ENCODE measurements at places on chromosomes 1 and 21.

- DNase-seq = no peak
Measured at GRCh38 chr1:156475568-156476500, 24.7 kb downstream of the MEF2D start.

GRCh38 chr21:33101300-33101911 is 31.5 kb downstream of the OLIG1 start:
- DNase-seq = peak; percentile 57

GRCh38 chr21:19468991-19469715 is 1065.6 kb upstream of the TMPRSS15 start:
- DNase-seq = no peak

DNA sequence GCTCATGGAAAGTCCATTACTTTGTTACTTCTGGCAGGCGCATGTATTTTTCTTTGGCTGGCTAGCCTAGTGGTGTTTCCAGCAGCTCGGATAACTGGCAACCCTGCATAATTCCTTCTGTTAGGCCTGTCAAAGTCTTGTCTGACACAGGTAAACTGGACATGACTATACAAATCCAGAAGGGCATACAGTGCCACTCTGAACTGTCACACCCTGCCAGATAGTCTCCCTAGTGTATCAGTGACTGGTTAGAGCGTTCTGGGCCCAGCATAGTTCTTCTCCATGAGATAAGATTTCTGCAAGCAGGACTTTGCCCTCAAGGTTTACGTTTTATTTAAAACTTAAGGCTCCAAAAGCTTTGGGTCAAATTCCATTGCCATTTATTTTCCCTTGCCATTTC is 177.7 kb upstream of the GORAB start:
- DNase-seq = no peak

GRCh38 chr1:200342511-200343311 is 67.1 kb downstream of the ZNF281 start:
- DNase-seq = no peak

- no peak for DNase-seq
Measured at GRCh38 chr1:198623752-198624647, 14.8 kb upstream of the PTPRC start.

- peak; percentile 64 for DNase-seq
Measured at GRCh38 chr1:29120947-29121485, 2.7 kb downstream of the TMEM200B start.

DNA sequence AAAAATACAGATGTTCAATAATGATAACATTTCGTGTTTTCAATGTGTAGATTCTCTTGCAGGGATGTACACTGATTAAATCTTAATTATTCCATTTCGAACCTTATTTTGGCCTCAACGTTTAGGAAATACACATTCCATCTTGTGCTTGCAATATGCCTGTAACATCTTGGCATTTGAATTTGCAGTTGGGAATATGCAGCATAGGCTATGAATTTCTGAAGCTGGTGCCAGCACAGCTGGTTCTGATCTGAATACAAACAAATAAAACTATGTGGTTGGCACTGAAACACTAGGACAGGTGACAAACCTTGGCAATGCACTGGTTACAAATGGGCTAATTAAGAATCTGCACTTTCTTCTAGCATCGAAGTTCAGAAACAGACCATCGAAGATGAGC is 108.4 kb downstream of the ERG start:
- DNase-seq = no peak

DNA sequence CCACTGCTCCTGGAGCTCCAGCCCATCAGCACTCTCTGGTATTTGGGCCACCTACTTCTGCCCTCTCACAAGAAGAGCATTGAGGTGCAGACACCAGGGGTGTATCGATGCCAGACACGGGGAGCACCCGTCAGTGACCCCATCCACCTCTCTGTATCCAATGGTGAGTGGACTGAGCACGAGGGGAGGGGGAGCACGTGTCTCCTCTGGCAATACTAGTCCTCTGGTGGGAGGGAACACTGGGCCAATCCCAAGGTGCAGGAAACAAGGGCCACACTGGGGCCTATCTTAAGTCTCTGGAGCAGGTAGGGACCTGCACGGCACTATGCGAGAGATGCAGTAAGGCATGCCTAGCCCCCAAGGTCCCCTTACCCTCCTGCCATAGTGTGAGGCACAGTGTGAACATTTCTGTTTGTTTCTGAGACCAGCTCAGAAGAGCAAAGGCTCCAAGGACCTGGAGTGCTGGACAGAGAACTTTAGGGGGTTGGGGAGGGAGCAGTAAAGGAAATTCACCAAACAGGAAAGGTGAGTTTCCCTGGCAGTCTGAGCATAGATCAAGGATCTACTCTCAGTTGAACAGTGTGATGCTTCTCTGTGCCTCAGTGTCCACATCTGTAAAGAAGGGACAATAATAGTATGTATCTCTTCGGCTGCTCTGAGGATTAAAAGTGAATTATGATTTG is 2.3 kb downstream of the FCRLB start:
- no peak for DNase-seq

GRCh38 chr1:118333601-118334210 is 148.7 kb upstream of the SPAG17 start:
- DNase-seq = no peak

GRCh38 chr21:34105947-34106541 is 32.7 kb downstream of the MRPS6 start:
- no peak for DNase-seq

GRCh38 chr21:21915816-21916215 is 917.6 kb downstream of the NCAM2 start:
- DNase-seq = no peak

DNA sequence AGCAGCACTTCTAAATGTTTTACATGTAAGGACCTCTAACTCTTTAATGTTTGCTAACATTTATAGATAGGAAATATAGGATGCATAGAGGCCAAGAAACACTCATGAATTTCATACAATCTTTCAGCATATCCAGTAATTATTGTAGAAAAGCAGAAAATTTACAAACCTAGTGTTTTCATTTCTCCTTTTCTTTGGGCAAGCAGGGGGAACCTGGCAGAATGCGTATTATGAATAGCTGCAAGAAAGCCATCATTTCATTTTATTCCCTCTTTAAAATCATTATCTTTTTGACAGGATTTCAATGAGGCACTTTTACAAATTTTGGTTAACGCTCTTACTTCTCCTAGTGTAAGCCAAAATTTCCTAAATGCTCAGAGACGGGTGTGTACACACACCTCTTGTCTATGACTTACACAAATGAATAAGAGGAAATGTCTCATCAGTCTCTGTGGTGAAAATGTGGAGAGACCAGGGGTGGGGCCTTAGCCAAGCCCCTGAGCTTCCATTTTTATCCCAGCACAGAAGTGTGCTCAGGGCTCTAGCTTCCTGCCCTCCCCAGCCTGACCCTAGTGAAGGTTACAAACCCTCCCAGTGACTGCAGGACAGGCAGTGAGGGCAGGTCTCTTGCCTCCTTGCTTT is 91.6 kb downstream of the LRRC8C start:
- DNase-seq = peak; percentile 10

DNA sequence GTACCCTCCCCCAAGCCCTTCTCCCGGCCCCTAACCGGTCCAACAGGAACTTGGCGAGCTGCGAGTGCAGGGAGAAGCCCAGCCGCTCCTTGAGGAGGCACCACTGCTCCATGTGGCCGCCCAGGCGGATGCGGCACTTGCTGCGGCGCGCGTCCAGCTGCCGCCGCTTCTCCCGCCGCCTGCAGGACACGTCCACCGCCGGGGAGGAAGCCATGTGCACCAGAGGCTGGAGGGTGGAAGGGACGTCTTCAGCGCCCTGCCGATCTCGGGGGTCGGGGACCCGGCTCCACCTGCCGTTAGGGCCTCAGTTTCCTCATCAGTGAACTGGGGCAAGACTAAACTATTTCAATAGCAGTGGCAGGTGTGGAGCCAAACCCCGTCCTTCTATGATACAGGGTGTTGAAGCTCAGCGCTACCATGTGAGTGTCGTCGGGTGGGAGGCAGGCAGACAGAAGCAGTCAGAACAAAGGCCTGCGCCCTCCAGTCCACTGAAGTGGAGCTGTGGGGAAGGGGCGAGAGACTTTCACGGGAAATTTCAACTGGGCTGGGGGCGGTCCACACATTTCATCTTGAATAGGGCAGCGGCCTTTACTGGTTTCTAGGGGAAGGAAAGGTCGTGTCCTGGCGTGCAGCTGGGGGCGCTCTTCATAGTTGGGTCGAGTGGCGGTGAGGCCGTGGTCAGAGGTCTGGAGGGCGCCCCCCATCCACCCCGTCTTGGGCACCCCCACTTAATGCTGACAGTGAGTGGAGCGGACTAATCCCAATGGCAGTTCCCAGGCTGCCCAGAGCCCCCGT is 592 bp downstream of the ZNF692 start:
- peak; percentile 21 for DNase-seq

DNA sequence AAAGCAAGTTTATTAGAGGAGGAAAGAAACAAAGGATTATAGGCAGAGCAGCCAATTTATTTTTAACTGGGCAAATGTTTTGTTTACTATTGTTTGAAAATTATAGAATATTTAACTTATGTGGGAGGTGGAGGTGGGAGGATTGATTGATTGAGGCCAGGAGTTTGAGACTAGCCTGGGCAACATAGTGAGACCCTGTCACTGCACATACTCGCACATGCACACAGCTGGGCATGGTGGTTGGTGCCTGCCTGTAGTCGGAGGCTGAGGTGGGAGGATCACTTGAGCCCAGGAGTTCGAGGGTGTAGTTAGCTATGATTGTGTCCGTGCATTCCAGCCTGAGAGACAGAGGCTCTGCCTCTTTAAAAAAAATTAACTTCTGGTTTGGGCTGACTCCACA is 6.7 kb downstream of the MAN1A2 start:
- no peak for DNase-seq

DNA sequence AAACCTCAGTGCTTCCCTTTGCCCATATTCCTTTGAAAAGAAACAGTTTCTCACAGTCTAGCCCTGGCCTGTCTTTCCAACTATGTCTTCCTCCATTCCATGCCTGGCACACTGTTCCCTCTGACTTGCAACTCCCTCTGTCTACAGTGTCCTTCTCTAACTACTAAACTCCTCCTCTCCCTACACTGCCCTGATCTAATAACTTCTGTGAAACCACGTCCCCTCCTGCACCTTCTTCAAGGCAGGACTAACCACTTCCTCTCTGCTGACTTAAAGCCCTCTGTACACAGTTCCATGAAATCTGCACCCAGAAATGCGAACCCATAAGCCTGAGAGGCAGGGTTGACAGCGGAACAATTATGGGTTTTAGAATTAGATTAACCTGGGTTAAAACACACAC is 62.2 kb upstream of the ATP1B1 start:
- DNase-seq = peak; percentile 31

DNA sequence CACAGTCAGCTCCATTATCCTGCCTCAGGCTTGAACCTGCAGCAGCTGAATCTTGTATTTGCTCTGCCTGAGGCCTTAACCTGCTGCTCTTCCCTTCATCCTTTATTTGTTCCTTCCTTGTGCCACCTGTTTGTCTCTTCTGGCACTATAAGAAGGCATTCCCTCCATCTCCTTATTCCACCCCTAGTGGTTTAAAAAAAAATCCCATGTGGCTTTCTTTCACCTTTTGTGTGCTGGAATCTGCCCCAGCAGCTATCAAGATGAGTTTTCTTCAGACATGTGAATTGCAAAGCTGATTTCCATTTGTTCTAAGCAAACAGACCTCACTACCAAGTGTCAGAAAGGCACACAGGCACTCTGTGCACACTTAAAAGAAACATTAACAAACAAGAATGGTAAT is 294.6 kb downstream of the TTLL7 start:
- no peak for DNase-seq

- DNase-seq = no peak
Measured at GRCh38 chr1:96387785-96388184, 333.8 kb upstream of the PTBP2 start.

GRCh38 chr21:38938343-38938742 is 132.6 kb downstream of the ETS2 start:
- peak; percentile 21 for DNase-seq

Measured in CD4-positive, alpha-beta T cell treated with Interleukin-1 beta for 1 hour (primary cell).